ENCODE measurements at places on chromosomes 1 and 21.

DNA sequence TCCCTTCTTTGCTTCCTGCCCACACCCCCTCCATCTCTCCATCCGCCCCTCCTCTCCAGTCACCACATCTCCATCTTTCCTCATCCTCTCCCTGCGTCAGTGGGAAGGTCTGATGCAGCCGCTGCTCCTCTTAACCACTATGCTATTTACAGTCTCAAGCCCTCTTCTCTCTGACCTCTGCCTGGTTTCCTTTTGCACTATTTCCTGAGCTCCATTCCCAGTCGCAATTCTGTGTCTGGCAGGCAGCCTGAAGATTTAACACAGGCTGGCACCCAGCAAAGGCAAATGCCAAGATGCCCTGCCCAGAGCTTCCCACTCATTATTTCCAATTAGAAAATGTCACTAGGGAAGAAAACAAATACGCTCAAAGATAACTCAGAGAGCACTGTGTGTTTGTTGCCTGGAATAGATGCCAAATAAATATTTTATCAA lies 89.6 kb upstream of the LPGAT1 start:
- H3K4me3 ChIP-seq: no peak overlapping the region
- H3K27me3 ChIP-seq: peaks cover 5% of the 10 kb centered on the region
- H3K4me1 ChIP-seq: peaks cover 6% of the 10 kb centered on the region

DNA sequence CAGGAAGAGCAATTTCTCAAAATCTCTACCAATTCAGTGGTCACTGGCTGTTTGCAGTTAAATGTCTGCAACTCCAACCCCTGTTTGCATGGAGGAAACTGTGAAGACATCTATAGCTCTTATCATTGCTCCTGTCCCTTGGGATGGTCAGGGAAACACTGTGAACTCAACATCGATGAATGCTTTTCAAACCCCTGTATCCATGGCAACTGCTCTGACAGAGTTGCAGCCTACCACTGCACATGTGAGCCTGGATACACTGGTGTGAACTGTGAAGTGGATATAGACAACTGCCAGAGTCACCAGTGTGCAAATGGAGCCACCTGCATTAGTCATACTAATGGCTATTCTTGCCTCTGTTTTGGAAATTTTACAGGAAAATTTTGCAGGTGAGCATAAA lies 167.2 kb downstream of the CRB1 start:
- no peak overlapping the region for H3K27ac ChIP-seq
- no peaks in the 10 kb centered on the region for H3K27me3 ChIP-seq
- H3K4me1 ChIP-seq: no peaks in the 10 kb centered on the region
- no peak for DNase-seq
- H3K36me3 ChIP-seq: no peaks in the 10 kb centered on the region
- H3K4me3 ChIP-seq: no peak overlapping the region

DNA sequence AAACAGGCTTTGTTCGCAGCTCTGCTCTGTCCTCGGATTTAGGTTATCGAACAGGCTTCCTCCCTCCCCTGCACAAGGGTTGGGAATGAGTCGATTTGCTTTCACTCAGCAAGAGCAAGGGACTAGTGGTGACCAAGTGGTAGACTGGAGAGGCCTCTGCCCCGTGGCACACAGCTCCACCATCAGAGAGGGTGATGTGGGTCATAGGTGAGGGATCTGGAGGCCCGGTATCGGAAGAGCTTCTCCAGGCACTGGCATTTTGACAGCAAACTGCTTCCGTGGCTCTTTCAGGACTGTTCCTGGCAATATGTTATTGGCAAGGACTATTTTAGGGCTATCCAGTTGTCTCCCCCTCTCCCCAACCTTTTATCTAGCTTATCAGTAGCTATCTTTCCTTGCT lies 3.1 kb upstream of the ELF3 start:
- H3K4me1 ChIP-seq: peaks cover 2% of the 10 kb centered on the region
- H3K36me3 ChIP-seq: peaks cover 32% of the 10 kb centered on the region
- no peak for DNase-seq
- 0 out of 2 replicates have a peak, but pooled peaks cover 2% of the 10 kb centered on the region for H3K27me3 ChIP-seq

DNA sequence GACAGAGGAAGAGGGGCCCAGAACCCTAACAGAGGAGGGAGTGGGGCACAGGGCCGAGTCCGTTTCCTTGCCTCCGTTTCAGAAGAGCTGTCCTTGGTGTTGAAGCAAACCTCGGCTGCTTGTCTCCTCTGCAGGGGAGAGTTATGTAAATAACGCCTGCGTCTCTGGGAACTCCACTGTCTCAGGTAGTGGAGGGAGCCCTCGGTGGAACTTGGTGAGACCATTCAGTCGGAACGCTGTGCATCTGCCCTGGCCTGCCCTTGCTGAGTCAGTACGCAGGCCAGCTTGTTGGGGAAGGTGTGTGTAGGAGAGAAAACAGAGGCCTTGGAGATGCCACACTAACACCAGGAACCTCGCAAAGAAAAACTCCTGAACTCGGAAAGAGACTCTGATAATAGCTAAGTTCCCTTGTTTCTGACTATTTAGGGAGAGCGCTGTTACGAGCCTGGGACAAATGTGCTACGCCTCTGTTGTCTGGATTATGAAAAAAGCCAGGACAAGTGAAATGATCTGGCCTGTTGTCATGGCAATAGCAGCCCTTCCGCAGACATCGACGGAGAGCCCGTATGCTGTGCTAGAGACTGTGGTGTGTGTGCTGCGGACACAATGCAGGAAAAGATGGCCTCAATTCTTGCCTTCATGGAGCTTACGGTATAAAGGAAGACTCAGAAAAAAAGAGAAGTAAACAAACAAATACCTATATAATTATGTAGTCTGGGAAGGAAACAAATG lies 94.6 kb upstream of the AKT3 start:
- H3K27ac ChIP-seq: no peak overlapping the region
- DNase-seq: peak; percentile 62
- no peaks in the 10 kb centered on the region for H3K4me1 ChIP-seq

GRCh38 chr1:234617986-234618736 lies 8.2 kb upstream of the IRF2BP2 start:
- peak; percentile 85 for DNase-seq
- no peaks in the 10 kb centered on the region for H3K27me3 ChIP-seq
- peaks cover 30% of the 10 kb centered on the region for H3K4me1 ChIP-seq
- peak overlapping the region; percentile 99 for H3K27ac ChIP-seq

DNA sequence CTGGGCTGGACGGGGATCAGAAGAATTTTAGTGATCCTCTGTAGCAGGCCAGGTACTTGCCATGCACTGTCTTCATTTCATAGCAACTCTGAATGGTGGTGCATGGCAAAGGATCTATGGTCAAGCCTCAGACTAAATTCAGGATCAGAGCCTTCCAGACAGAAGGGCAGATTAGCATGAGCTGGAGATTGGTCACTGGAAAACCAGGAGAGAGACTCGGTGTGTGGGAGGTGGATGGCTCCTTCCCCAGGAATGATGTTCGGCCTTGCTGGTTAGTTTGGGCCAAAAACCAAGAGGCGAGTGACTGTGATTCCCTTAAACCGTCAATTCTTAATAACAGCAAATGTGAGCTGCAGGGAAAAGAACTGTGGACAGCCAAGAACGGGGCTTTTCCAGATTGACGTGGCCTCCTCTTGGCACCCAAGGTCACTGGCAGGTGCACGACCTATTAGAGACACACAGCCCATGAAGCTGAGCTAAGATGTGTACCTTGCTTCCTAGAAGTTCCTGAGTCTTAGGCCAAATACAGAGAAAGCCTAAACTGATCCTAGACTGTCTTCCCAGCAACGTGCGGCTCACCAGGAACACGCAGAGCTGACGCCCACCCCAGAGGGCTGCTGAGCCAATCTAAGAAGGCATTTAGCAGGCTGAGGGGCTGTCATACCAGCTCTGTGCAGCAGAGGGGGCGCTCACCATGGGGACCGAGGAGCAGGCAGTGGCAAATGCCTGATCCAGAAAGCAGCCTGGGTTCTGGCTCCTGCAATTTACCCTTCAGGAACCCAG lies 18.5 kb downstream of the ALDH4A1 start:
- peaks cover 6% of the 10 kb centered on the region for H3K4me1 ChIP-seq
- H3K27me3 ChIP-seq: no peaks in the 10 kb centered on the region
- peaks cover 3% of the 10 kb centered on the region for H3K36me3 ChIP-seq
- H3K27ac ChIP-seq: no peak overlapping the region
- no peak overlapping the region for H3K4me3 ChIP-seq
- DNase-seq: peak; percentile 66

- peak overlapping the region; percentile 60 for H3K27ac ChIP-seq
- H3K36me3 ChIP-seq: peaks cover 13% of the 10 kb centered on the region
- no peak overlapping the region for H3K4me3 ChIP-seq
- DNase-seq: no peak
- H3K27me3 ChIP-seq: no peaks in the 10 kb centered on the region
- H3K4me1 ChIP-seq: peaks cover 9% of the 10 kb centered on the region
Measured at GRCh38 chr1:66943361-66943969, 18.7 kb downstream of the MIER1 start.

- H3K27ac ChIP-seq: no peak overlapping the region
- peak; percentile 63 for DNase-seq
- no peaks in the 10 kb centered on the region for H3K27me3 ChIP-seq
- peaks cover 41% of the 10 kb centered on the region for H3K36me3 ChIP-seq
- peaks cover 30% of the 10 kb centered on the region for H3K4me1 ChIP-seq
- H3K4me3 ChIP-seq: no peak overlapping the region
Measured at GRCh38 chr1:13779930-13780329, 79.9 kb downstream of the PRDM2 start.

GRCh38 chr1:206411321-206411720 lies 59.0 kb upstream of the IKBKE start:
- H3K4me1 ChIP-seq: peaks cover under 1% of the 10 kb centered on the region
- DNase-seq: no peak
- no peak overlapping the region for H3K27ac ChIP-seq
- no peak overlapping the region for H3K4me3 ChIP-seq
- no peaks in the 10 kb centered on the region for H3K27me3 ChIP-seq
- peaks cover 6% of the 10 kb centered on the region for H3K36me3 ChIP-seq

DNA sequence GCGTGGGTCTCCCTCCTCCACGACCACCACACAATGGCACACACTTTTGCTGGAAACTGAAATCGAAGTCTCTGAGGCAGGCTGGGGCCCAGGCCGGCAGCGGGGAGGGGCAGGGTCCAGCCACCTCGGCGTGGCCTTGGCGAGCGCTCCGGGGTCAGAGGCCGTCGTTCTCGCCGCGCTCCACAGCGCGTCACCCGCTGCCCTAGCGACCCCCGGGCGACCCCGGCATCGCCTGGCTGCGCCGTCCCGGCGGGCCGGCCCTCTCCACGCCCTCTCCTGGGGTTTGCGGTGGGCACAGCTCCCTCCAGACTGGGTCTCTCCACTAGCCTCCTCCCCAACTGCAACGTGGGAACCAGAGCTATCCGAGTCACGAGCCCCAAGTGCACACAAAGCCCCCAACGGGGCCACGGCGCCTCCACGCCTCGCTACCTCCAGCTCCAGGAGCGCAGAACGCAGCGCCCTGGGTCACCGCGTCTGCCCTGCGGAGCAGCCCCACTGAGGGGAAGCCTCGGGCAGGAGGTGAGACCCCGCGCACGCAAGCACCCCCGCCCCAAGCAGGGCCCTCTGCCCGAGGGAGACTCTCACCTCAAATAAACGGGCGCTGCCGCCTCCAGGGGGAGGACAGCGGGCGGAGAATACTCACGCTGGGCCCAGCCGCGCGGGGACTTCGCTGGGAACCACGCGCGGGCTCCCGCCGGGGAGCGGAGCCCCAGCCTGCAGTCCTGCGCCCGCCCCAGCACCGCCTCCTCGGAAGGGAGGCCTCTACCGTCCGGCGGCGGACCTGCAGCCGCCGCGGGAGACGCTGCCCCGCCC lies 134.0 kb upstream of the BARHL2 start:
- H3K4me1 ChIP-seq: no peaks in the 10 kb centered on the region
- peak overlapping the region; percentile 55 for H3K4me3 ChIP-seq
- H3K27ac ChIP-seq: no peak overlapping the region

DNA sequence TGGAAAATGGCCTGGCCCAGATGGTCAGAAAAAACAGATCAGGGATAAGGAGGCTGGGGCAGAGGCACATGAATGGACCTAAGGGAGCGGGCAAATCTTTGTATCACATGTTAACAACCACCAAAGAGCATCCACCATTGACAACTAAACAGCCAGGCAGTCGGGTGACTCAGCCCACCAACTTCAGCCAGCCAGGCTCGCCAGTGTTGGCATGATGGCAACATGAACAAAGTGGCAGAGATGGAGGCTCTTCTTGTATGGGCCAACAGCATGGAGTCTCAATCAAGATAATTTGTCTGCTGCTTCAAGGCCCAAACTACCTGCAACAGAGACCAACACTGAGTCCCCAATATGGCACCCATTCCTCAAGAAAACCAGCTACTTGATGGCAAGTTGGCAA lies 16.5 kb upstream of the KIAA1614 start:
- H3K4me1 ChIP-seq: 0 out of 2 replicates have a peak, but pooled peaks cover 2% of the 10 kb centered on the region
- no peaks in the 10 kb centered on the region for H3K27me3 ChIP-seq
- DNase-seq: no peak
- no peak overlapping the region for H3K27ac ChIP-seq
- 0 out of 2 replicates have a peak, but pooled peaks cover 1% of the 10 kb centered on the region for H3K36me3 ChIP-seq

- H3K27me3 ChIP-seq: peaks cover 86% of the 10 kb centered on the region
- no peaks in the 10 kb centered on the region for H3K36me3 ChIP-seq
- peaks cover 4% of the 10 kb centered on the region for H3K4me1 ChIP-seq
- no peak for DNase-seq
- H3K4me3 ChIP-seq: no peak overlapping the region
- H3K27ac ChIP-seq: no peak overlapping the region
Measured at GRCh38 chr21:41770901-41771624, 4.2 kb upstream of the RIPK4 start.

- no peak overlapping the region for H3K4me3 ChIP-seq
- DNase-seq: peak; percentile 64
- H3K36me3 ChIP-seq: peaks cover 21% of the 10 kb centered on the region
- H3K27me3 ChIP-seq: no peaks in the 10 kb centered on the region
- peak overlapping the region; percentile 16 for H3K27ac ChIP-seq
Measured at GRCh38 chr1:7988576-7988975, 27.1 kb downstream of the PARK7 start.

DNA sequence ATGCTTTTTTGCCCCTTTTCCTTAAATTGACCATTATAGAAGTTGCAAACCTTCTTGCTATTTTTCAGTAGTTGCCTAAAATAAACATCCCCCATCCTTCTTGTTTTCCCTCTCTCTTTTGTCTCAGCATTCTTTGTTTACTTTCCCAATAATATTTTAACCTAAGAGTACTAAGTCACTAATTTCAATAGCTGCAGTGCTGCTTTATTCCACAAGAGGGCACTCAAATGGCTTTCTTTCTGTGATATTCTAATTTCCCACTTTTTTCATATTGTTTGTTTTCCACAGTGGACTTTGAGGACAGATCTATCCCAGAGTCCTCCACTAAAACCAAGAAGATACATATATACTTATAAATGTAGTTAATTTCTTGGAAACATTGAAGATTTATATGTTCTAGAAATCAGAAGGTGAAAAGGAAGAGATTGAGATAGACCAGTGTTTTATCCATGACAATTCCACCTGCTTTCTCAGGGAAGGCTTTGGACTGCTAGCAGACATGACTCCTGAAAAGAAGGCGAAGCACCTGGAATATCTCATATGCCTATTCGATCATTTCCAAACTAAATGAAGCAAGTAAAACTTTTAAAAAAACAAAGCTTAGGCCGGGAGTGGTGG lies 104.8 kb upstream of the GRIK1 start:
- no peak overlapping the region for H3K4me3 ChIP-seq
- H3K27me3 ChIP-seq: no peaks in the 10 kb centered on the region
- H3K36me3 ChIP-seq: no peaks in the 10 kb centered on the region
- DNase-seq: peak; percentile 7
- no peaks in the 10 kb centered on the region for H3K4me1 ChIP-seq

- H3K4me3 ChIP-seq: peak overlapping the region; percentile 63
- H3K27me3 ChIP-seq: no peaks in the 10 kb centered on the region
- peaks cover 2% of the 10 kb centered on the region for H3K36me3 ChIP-seq
- H3K4me1 ChIP-seq: peaks cover 9% of the 10 kb centered on the region
- peak overlapping the region; percentile 85 for H3K27ac ChIP-seq
- DNase-seq: no peak
Measured at GRCh38 chr1:16205891-16206546, 6.4 kb downstream of the ARHGEF19 start.

GRCh38 chr1:55168353-55168752 lies 46.8 kb downstream of the USP24 start:
- H3K4me1 ChIP-seq: no peaks in the 10 kb centered on the region
- no peaks in the 10 kb centered on the region for H3K27me3 ChIP-seq
- H3K27ac ChIP-seq: no peak overlapping the region
- DNase-seq: no peak
- no peak overlapping the region for H3K4me3 ChIP-seq
